Vagina (tissue), 2 donors: ENCODE measurements at places on chromosomes 3 and 15.

- H3K27me3 ChIP-seq, result no peaks in the 10 kb centered on the region
- H3K27ac ChIP-seq, result no peak overlapping the region
- H3K4me1 ChIP-seq, result no peaks in the 10 kb centered on the region
Observed at GRCh38 chr15:52334491-52335160, 39.0 kb upstream of the MYO5C start.

- H3K4me3 ChIP-seq, result no peak overlapping the region
- no peaks in the 10 kb centered on the region for H3K27me3 ChIP-seq
- no peaks in the 10 kb centered on the region for H3K36me3 ChIP-seq
- no peak for DNase-seq
- H3K27ac ChIP-seq, result no peak overlapping the region
- H3K4me1 ChIP-seq, result no peaks in the 10 kb centered on the region
Observed at GRCh38 chr3:101255441-101255840, 64.9 kb downstream of the IMPG2 start.

- no peak overlapping the region for H3K4me3 ChIP-seq
- H3K27me3 ChIP-seq, result no peaks in the 10 kb centered on the region
- no peak for DNase-seq
- H3K4me1 ChIP-seq, result peaks cover 10% of the 10 kb centered on the region
- H3K36me3 ChIP-seq, result no peaks in the 10 kb centered on the region
- no peak overlapping the region for H3K27ac ChIP-seq
Observed at GRCh38 chr3:105905328-105905727, 36.5 kb upstream of the CBLB start.

DNA sequence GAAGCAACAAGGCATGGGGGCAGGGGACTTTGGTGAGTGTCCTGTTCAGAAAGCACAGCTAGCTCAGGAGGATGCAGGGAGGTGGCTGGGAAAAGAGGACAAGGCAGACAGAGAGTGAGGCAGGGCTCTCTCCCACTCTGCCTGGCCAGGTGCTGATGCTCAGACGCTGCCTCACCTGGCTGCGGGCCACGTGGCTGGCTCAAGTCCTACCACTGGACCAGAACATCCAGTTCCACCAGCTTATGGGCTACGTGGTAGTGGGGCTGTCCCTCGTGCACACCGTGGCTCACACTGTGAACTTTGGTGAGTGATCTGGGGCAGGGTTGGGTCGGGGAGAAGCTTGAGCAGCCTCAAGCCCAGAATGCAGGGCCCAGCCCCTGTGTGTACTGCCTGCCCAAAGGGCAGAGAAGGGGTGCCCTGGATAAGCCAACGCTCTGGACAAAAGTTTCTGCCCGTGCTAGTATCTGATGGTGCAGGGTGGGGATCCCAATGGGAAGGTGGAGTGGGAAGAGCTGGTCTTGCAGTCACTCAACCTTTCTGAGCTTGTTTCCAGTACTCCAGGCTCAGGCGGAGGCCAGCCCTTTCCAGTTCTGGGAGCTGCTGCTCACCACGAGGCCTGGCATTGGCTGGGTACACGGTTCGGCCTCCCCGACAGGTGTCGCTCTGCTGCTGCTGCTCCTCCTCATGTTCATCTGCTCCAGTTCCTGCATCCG lies 20.9 kb downstream of the NOX5 start:
- H3K27ac ChIP-seq, result no peak overlapping the region
- no peak for DNase-seq
- H3K36me3 ChIP-seq, result no peaks in the 10 kb centered on the region

GRCh38 chr3:23062582-23062981 lies 140.5 kb upstream of the UBE2E2 start:
- no peaks in the 10 kb centered on the region for H3K27me3 ChIP-seq
- H3K27ac ChIP-seq, result no peak overlapping the region
- no peaks in the 10 kb centered on the region for H3K4me1 ChIP-seq

GRCh38 chr3:85662462-85662861 lies 703.7 kb downstream of the CADM2 start:
- H3K27ac ChIP-seq, result no peak overlapping the region
- H3K27me3 ChIP-seq, result no peaks in the 10 kb centered on the region
- no peaks in the 10 kb centered on the region for H3K36me3 ChIP-seq

DNA sequence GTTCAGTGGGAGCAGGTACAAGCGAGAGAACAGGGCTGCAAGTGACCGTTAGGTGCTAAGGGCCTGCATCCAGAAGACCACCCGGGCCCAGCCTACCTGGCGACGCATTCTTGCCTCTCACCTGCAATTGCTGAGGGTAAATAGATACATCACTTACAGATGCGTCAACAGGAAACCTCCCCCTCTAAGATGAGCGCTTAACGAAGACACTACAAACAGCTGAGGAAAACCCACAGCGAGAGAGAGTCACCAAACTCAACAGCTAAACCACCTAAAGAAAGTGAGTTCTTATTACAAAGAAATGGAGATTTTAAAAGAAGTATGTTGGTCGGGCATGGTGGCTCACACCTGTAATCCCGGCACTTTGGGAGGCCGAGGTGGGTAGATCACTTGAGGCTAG lies 157.9 kb downstream of the CHSY1 start:
- H3K36me3 ChIP-seq, result no peaks in the 10 kb centered on the region
- H3K27me3 ChIP-seq, result no peaks in the 10 kb centered on the region
- H3K4me3 ChIP-seq, result no peak overlapping the region
- no peak overlapping the region for H3K27ac ChIP-seq
- peaks cover 28% of the 10 kb centered on the region for H3K4me1 ChIP-seq
